ENCODE measurements at places on chromosomes 5 and 9.
A peak's percentile ranks its signal among the peaks of the same experiment; 100 is the strongest.

DNA sequence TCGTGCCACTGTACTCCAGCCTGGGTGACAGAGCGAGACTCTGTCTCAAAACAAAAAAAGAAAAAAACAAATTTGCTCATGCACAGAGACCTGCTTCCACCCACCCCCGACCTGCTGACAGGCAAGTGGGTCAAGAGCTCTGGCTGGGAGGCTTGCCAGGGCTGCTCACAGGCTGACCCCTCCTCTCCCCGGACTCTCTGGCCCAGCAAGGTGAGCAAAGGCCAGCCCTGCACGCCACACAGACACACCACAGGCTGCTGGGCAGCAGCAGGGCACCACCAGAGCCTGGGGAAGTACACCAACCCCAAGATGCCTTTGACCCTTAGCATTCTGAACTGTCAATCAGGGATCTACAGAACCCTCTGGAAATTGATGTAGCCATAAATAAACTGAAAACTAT lies 29.2 kb downstream of the NSUN2 start:
- no peak overlapping the region for H3K27ac ChIP-seq
- H3K27me3 ChIP-seq, result no peaks in the 10 kb centered on the region
- peaks cover 67% of the 10 kb centered on the region for H3K36me3 ChIP-seq
- DNase-seq, result no peak

GRCh38 chr9:116264361-116264760 lies 110.8 kb downstream of the PAPPA start:
- H3K36me3 ChIP-seq, result peaks cover 61% of the 10 kb centered on the region
- DNase-seq, result no peak
- H3K4me1 ChIP-seq, result no peaks in the 10 kb centered on the region
- no peak overlapping the region for H3K4me3 ChIP-seq

DNA sequence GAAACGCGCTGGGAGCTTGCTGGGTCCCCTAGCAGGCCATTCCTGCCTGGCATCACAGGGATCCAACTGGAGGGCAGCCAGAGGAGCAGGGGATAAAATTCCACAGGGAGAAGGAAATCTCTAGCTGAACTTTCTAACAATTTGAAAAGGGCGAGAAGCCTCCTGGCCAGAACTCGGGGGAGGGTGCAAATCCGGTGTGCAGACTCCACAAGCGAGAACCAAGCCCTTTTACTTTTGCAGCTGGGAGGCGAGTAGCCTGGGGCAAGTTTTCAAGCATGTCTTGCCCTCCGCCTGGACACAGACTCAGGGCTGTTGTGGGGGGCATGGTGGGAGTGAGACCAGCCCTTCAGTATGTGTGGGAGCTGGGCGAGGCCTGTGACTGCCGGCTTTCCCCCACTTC lies 14.3 kb upstream of the POU5F2 start:
- H3K27me3 ChIP-seq, result no peaks in the 10 kb centered on the region
- H3K4me1 ChIP-seq, result no peaks in the 10 kb centered on the region
- no peak overlapping the region for H3K27ac ChIP-seq
- no peak for DNase-seq

DNA sequence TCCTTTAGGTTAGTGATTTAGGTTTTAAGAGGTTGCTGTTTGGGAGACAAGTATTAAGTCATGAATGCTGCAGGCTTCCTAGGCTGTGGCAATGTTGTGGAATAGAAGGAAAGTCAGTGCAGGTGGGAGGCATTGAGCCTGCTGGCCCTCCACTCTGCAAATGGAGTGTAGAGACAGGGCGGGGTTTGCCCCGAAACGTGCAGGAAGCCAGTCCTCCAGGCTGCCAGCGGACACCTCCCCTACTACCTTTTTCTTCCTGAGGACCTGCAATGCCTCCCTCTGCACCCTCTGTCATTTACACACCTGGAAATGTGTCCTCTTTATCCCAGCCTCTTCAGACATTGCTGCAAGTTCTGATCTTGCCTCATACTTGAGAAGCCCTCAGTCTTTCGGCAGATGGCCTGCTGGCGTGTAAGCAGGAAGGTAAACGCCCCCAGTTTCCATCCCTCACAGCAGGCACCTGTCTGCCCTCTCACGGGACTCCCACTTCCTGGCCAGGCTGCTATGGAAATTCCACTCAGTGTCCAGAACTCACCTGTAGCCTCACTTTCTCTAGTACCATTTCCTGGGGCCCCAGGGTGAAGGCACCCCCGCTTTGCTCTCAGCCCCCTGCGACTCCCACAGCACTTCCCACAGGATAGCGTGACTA lies 81.6 kb upstream of the BOD1 start:
- H3K36me3 ChIP-seq, result no peaks in the 10 kb centered on the region
- no peaks in the 10 kb centered on the region for H3K4me1 ChIP-seq
- no peak for DNase-seq
- no peak overlapping the region for H3K27ac ChIP-seq

DNA sequence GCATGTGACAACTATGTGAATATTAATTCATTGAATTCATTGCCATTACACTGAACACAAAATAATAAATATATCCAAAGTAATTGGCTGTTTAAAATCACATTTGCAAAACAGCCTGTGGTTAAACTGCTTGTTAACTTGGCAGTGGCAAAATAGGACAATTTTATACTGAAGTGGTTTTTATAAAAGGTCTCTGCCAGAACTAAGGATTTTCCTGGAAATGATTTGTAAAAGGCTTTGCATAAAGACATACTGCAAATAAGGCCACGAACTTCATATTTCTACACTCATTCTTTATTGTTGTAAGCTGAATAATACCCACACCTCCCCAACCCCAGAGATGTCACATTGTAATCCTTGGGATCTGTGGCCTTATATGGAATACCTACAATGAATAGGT lies 370.3 kb upstream of the RGMB start:
- H3K27me3 ChIP-seq, result no peaks in the 10 kb centered on the region
- no peaks in the 10 kb centered on the region for H3K4me1 ChIP-seq
- no peaks in the 10 kb centered on the region for H3K36me3 ChIP-seq
- no peak for DNase-seq

DNA sequence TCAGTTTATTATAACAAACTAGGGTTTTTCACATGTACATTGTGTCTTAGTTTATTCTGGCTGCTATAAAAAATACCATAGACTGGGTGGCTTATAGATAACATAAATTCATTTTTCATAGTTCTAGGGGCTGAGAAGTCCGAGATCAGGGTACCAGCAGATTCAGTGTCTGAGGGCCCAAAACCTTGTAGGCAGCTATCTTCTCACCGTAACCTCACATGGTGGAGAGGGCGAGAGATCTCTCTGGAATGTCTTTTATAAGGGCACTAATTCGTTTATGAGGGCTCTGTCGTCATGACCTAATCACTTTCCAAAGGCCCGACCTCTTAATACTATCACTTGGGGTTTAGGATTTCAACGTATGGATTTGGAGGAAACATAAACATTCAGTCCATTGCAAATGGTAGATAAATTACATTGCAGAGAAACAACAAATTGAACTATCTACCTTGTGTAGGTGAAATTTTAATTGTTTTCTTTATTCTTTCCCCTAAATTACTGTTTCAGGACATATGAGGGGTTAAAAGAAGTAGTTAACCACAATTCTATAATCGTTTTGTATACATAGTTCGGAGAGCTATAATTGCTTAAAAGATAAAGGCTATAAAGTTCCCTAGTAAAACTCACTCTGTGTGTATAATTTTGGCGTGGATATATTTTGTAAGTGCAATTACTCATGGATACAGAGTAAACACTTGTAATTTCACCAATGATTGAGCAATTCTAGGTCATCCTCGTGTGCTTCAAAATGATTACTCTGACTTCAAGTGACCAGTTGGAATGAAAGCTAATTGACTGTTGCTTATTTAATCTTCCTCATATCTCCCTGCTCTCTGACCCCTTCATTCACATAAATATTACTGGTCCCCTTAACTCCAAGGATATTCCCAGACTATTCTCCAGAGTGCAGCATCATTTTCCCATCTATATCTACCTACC lies 247.5 kb upstream of the TMEM161B start:
- H3K4me1 ChIP-seq, result no peaks in the 10 kb centered on the region
- H3K27me3 ChIP-seq, result no peaks in the 10 kb centered on the region
- H3K4me3 ChIP-seq, result no peak overlapping the region
- no peaks in the 10 kb centered on the region for H3K36me3 ChIP-seq
- no peak overlapping the region for H3K27ac ChIP-seq
- DNase-seq, result peak; percentile 56

GRCh38 chr9:33837138-33837537 lies 20.2 kb downstream of the UBE2R2 start:
- no peak overlapping the region for H3K4me3 ChIP-seq
- no peak overlapping the region for H3K27ac ChIP-seq
- DNase-seq, result no peak

DNA sequence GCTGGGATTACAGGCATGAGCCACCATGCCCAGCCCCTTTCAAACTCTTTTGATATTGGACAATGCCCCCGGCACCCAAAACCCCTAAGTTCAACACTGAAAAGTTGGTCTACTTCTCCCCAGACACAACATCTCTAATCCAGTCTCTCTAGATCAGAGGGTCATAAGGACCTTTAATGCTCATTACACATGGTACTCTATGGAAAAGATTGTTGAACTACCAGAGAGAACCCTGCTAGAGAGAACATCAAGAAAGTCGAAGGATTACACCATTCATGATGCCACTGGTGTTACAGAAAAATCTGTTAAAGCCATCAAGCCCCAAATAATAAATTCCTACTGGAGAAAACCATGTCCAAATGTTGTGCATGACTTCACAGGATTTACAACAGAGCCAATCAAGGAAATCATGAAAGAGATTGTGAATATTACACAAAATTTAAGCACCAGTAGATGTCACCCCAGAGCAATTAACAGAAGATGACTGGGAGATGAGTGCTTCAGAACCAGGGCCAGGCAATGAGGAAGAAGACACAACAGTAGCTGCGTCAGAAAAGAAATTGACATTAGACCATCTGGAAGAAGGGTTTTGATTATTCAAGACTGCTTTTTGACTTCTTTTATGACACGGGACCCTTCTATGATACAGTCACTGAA lies 28.3 kb upstream of the NIPAL4 start:
- peak; percentile 74 for DNase-seq
- no peaks in the 10 kb centered on the region for H3K36me3 ChIP-seq
- no peaks in the 10 kb centered on the region for H3K4me1 ChIP-seq
- no peak overlapping the region for H3K4me3 ChIP-seq
- no peaks in the 10 kb centered on the region for H3K27me3 ChIP-seq

DNA sequence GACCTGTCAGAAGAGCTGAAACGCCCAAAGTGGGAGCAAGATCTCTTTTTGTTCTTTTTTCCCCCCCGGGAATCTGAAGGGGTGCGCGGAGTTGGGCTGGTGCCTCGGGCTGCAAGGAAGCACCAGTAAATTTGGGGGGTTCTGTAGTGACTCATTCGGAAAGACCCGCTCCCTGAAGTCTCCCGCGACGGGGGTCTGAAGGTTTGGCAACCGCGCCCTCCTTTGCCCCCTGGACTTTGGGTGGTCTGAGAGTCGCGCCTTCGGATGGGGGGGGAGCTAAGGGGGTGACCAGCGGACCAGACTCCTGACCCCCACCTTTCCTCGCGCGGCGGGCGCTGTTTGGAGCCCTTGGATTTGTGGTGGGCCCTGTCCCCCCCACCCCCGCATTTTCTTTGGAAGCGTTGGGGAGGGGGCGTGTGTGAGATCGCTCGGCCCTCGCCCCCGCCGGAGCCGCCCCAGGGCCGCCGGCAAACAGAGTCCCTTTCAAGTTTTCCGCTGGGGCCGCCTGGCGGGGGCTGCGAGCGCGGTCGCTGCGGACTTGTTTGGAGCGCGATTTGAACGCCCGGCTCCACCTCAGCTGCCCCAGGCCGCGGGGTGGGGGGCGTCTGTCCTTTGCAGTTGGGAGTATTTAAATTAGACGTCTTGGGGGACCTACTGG lies 2.0 kb downstream of the CXXC5 start:
- H3K27me3 ChIP-seq, result peaks cover 9% of the 10 kb centered on the region
- peak; percentile 59 for DNase-seq
- peak overlapping the region; percentile 87 for H3K4me3 ChIP-seq
- H3K27ac ChIP-seq, result peak overlapping the region; percentile 92
- peaks cover 33% of the 10 kb centered on the region for H3K4me1 ChIP-seq
- peaks cover 22% of the 10 kb centered on the region for H3K36me3 ChIP-seq

DNA sequence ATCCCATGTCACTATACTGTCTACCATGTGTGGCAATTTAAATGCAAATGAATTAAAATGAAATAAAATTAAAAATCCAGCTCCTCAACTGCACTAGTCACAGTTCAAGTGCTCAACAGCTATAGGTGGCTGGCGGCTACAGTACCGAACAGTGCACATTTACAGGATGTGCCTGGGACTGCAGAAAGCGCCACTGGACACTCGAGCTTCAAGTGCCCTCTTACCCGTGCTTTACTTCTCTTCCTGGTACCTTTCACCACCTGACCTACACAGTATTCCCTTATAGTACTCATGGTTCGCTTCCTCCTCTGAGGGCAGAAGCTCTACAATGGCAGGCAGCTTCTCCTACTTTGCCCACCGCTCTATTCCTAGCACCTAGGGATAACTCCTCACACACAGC lies 166.6 kb downstream of the FANCC start:
- H3K27ac ChIP-seq, result no peak overlapping the region
- no peaks in the 10 kb centered on the region for H3K36me3 ChIP-seq
- no peak overlapping the region for H3K4me3 ChIP-seq
- no peaks in the 10 kb centered on the region for H3K27me3 ChIP-seq
- peaks cover 3% of the 10 kb centered on the region for H3K4me1 ChIP-seq

- no peak for DNase-seq
- H3K4me3 ChIP-seq, result no peak overlapping the region
- no peaks in the 10 kb centered on the region for H3K27me3 ChIP-seq
- H3K27ac ChIP-seq, result no peak overlapping the region
- no peaks in the 10 kb centered on the region for H3K36me3 ChIP-seq
These were observed 44.6 kb downstream of the TAF11L14 start for GRCh38 chr5:17678751-17679324.

GRCh38 chr5:378301-378891 lies 56.9 kb downstream of the AHRR start:
- no peak overlapping the region for H3K27ac ChIP-seq
- H3K36me3 ChIP-seq, result no peaks in the 10 kb centered on the region
- peaks cover 20% of the 10 kb centered on the region for H3K4me1 ChIP-seq

DNA sequence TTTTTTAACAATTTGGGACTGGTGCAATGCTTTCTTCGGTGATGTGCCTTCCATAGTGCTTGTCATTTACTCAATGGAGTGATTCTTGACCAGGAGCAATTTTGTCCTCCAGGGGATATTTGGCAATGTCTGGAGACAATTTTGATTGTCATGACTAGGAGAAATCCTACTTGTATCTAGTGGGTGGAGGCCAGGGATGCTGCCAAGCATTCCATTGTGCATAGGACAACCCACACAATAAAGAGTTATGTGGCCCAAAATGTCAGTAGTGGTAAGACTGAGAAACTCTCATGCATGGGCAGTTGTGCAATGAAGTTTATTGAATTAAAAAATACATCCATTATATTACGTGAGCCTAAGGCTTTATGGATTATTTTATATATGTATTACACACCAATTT lies 70.5 kb downstream of the FOCAD start:
- H3K27ac ChIP-seq, result no peak overlapping the region
- H3K27me3 ChIP-seq, result no peaks in the 10 kb centered on the region
- peaks cover 1% of the 10 kb centered on the region for H3K4me1 ChIP-seq
- H3K4me3 ChIP-seq, result no peak overlapping the region
- DNase-seq, result no peak
- H3K36me3 ChIP-seq, result no peaks in the 10 kb centered on the region

DNA sequence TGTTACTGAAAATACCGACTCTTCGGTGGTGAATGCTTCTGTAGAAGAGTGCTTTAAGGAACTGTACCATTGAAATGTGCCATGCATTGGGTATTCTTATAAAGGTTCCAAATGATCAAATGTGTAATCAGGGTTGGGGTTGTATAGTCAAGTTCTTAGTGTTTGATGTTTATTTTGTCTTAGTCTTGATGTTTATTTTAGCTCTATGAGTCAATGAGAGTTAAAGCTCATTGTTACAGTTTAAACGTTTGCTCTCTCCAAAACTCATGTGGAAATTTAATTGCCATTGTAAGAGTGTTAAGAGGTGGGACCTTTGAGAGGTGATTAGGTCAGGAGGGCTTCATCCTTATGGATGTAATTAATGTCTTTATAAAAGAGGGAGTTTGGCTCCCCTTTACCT lies 153.0 kb downstream of the FER start:
- no peaks in the 10 kb centered on the region for H3K27me3 ChIP-seq
- H3K36me3 ChIP-seq, result no peaks in the 10 kb centered on the region
- H3K4me3 ChIP-seq, result no peak overlapping the region
- peak; percentile 22 for DNase-seq
- no peaks in the 10 kb centered on the region for H3K4me1 ChIP-seq

Data from mesenchymal stem cell (in vitro differentiated cells and primary cell).